Left renal cortex interstitium (tissue), 4 donors: ENCODE measurements at places on chromosomes 12 and 14.

DNA sequence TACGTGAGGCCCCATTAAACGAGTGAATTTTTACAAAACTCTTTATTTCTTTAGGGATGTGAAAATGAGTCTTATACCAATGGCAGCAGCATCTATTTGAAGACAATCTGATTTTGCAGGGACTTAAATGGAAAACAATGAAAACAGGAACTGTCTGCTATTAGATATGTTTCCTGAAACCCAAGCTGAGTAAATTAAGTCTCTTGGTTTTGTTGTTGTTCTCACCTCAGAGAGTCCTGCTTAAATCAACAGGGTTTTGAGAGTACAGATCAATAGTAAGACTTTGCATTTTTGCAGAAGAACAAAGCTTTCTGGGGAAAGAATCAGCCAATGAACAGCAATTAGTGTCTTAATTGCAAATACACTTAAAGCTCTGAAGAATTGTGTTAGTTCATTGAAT, 39.1 kb upstream of the LGR5 start:
- no peak for DNase-seq

GRCh38 chr14:48140804-48141203, 465.4 kb upstream of the MDGA2 start:
- no peak for DNase-seq

DNA sequence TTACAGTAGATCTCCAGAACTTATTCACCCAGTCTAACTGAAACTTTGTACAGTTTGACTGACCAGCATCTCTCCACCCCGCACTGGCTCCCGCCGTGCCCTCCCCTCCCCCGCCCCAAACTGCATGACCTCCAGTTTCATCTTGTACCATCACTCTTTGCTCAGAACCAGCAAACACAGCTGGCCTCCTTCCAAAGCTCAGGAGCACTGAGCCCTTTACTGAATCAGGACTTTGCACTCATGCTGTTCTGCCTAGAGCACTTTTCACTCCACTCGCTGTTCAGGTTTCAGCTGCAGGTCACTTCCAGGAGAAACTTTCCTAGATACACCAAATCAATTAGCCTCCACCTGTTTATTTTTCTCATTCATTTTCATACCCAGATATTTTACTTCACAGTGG, 455.3 kb upstream of the PDE3A start:
- DNase-seq: no peak

DNA sequence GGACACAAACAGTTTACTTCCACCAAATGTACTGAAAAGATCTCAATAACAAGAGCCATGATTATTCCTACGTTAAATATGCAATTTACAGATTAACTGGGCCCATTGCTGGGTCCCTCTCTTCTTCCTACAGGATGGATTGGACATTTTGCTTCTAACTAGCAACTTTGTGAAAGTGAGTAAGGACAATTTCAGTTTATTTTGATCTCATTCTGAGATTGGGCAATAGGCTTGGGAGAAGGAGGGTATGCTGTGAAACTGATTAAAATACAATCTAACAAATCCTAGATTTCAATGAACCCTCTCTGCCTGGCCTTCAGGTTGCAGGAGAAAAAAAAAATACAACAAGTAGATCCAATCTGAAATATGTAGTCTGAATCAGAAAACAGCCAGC, 121.5 kb downstream of the PRKD1 start:
- DNase-seq: no peak

GRCh38 chr12:11812586-11813437, 163.3 kb downstream of the ETV6 start:
- no peak for DNase-seq

- DNase-seq: no peak
Observed at GRCh38 chr12:18752280-18752920, 14.5 kb downstream of the CAPZA3 start.

DNA sequence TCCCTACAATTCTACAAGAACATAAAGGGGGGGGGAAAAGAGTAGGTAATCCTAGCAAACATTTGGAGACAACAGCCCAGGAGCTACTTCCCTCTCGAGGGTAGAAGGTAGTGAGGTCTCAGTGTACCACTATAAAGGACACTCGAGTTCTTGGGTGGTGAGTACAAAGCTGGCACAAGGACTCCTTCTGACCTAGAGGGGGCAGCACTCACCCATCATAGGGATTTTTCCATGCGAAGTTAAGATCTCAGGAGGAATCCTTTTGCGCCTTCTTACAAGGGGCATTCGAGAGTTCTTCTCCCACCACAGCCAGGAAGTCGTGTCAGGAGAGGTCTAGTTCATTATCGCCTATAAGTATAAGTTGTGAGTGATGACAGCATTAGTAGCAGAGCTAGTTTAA, 200.2 kb upstream of the RBM19 start:
- DNase-seq: peak; percentile 20
